Breast epithelium (tissue), 4 donors: ENCODE measurements at places on chromosomes 3 and 15. TPM values are rescaled to one million over a fixed set of nuclear protein-coding genes. Genes with fewer than 3 reads are reported as not detected.

DNA sequence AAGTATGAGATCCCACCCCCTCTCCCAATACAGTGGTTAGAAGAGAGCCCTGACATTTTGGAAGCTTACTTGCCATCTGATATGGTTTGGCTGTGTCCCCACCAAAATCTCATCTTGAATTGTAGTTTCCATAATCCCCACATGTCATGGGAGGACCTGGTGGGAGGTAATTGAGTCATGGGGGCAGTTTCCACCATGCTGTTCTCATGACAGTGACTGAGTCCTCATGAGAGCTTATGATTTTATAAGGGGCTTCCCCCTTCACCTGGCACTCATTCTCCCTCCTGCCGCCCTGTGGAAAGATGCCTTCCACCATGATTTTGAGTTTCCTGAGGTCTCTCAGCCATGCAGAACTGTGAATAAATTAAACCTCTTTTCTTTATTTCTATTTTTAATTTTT is 28.8 kb upstream of the HES1 start:
- H3K4me3 ChIP-seq, result no peak overlapping the region
- H3K27ac ChIP-seq, result no peak overlapping the region
- H3K36me3 ChIP-seq, result no peaks in the 10 kb centered on the region
- no peaks in the 10 kb centered on the region for H3K4me1 ChIP-seq
- H3K27me3 ChIP-seq, result no peaks in the 10 kb centered on the region

Gene SLC15A2
- 0.98 TPM for total RNA-seq

- H3K27me3 ChIP-seq, result no peaks in the 10 kb centered on the region
- no peak overlapping the region for H3K4me3 ChIP-seq
- no peaks in the 10 kb centered on the region for H3K36me3 ChIP-seq
- no peaks in the 10 kb centered on the region for H3K4me1 ChIP-seq
- H3K27ac ChIP-seq, result no peak overlapping the region
Observed at GRCh38 chr15:96495386-96495785, 164.9 kb downstream of the NR2F2 start.

Gene AADACL2
- not detected for total RNA-seq

GRCh38 chr15:82140886-82141285 is 95.1 kb upstream of the MEX3B start:
- no peak for DNase-seq
- no peaks in the 10 kb centered on the region for H3K36me3 ChIP-seq
- H3K27me3 ChIP-seq, result no peaks in the 10 kb centered on the region
- peak overlapping the region; percentile 48 for H3K27ac ChIP-seq
- H3K4me3 ChIP-seq, result no peak overlapping the region

DNA sequence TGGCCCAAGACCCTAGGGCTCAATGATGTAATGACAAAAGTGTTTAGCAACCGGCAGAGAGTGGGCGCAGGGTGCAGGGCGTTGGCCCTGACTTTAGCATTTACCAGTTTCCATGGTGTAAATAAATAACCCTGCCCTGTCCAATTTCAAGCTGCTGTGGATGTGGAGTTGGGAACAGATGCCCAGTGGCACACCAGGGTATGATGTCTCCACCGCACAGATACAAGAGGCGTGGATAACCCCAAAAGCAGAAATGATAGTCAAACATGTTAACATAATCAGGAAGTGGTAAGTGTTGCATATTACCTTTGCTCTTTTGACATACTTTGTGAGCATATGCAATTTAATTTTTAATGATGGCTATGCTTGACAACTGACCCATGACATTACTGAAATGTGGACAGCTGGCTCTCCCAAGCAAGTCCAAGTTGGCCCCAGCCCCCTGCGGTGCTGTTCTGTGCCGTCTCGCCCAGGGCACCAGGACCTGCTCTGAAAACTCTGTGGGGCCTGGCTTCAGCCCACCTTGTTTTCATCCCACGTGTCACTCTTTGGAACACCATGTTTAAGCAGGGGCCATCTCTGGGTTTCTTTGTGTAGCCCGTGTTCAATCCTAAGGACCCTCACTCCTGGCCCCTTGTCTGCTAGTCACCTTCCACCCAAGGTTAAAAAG is 10.8 kb upstream of the ANPEP start:
- no peaks in the 10 kb centered on the region for H3K27me3 ChIP-seq
- peaks cover 5% of the 10 kb centered on the region for H3K4me1 ChIP-seq
- H3K27ac ChIP-seq, result no peak overlapping the region
- no peaks in the 10 kb centered on the region for H3K36me3 ChIP-seq

Gene SLC27A2
- 3.5 TPM for total RNA-seq

DNA sequence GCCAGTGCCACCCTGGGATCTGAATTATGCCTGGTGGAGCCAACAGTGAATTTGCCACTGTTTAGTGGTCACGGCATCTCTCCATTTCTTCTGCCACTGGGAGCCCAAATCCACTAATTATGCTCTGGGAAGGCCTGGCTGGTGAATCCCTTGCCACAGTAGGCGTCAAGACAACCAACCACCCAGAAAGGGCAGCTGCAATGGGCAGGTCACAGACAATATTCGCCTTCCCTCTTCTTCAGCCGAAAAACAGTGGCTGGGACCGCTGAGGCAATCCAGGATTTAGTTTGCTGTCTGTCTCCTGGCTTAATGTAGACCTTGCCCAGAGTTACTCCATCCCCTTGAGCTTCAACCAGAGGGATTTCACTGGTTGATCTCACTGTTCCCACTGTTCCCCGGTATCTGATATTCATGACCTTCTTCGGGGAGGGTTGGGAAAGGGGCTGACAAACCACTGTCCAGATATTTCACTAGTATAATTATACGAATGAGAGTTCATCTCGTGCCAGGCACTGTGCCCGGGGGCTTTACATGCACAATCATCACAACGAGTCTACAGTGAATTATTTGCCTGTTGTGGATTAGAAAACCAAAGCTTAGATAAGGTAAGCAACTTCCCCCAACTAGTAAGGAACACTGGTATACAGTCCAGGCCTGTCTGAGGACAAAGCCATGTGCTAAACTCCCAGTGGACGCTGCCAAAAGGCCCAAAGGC is 49.9 kb upstream of the RAB6B start:
- DNase-seq, result no peak
- peaks cover 42% of the 10 kb centered on the region for H3K4me1 ChIP-seq
- H3K36me3 ChIP-seq, result no peaks in the 10 kb centered on the region
- H3K4me3 ChIP-seq, result no peak overlapping the region

DNA sequence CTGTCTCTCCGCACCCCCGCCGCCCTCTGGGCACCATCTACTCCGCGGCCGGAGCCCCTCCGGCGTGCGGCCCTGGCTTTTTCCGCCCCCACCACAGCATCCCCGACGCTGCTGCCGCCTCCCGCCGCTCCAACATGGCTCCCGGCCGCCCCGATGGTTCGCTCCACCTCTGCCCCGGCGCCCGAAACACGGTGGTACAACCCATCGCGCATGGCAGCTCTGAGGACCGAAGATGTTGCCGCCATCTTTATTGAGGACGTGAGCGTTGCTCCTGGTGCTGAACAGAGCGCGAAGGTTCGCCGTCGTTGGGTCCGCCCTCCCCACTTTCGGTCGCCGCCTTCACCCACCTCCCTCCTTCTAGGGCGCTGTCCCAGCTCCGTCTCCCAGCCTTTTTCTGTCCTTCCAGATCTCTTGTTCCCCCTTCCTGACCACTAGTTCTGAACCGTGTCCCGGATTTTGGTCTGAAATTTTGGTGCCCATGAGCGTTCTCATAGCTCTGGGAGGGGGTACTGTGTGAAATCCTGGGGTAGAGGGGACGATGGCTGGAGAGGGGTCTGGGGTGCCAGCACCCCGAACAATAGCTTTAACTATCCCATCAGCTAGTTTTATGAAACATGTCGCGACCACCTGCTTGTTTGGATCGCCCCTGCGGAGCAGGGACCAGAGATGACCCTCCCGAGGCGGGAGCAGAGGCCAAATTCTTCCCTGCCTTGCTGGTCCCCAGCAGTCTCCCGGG is at the start of gene CELSR3:
Gene CELSR3, minus strand, starts transcription at position 134 of the 736 bp plus-strand sequence. CDS start 252 bp downstream, outside the sequence.
- no peaks in the 10 kb centered on the region for H3K36me3 ChIP-seq
- H3K27ac ChIP-seq, result peak within 1 kb of the TSS; percentile 89
- H3K4me1 ChIP-seq, result no peaks in the 10 kb centered on the region
- H3K4me3 ChIP-seq, result peak within 1 kb of the TSS; percentile 85
- peaks cover 19% of the 10 kb centered on the region for H3K27me3 ChIP-seq
- DNase-seq, result peak; percentile 79

Gene MME
- 119 TPM for total RNA-seq

DNA sequence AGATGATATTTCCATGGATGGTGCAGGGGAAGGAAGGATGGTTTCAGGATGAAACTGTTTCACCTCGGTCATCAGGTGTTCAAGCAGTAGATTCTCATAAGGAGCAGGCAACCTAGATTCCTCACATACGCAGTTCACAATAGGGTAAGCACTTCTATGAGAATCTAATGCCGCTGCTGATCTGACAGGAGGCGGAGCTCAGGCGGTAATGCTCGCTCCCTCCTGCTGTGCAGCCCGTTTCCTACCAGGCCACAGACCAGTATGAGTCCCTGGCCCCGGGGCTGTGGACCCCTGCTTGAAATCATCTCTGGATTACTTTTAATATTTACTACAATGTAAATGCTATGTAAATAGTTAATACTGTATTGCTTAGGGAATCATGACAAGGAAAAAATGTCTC is 241.8 kb downstream of the ROBO2 start:
- H3K4me1 ChIP-seq, result no peaks in the 10 kb centered on the region
- no peak for DNase-seq
- no peak overlapping the region for H3K27ac ChIP-seq

GRCh38 chr3:193970773-193971206 is 165.2 kb upstream of the HES1 start:
- H3K27me3 ChIP-seq, result no peaks in the 10 kb centered on the region
- H3K4me3 ChIP-seq, result no peak overlapping the region
- no peaks in the 10 kb centered on the region for H3K36me3 ChIP-seq
- no peak for DNase-seq
- no peaks in the 10 kb centered on the region for H3K4me1 ChIP-seq
